ENCODE measurements at places on chromosomes 6 and 20.

- DNase-seq: no peak
Observed at GRCh38 chr6:85677234-85677956, 34.7 kb upstream of the SYNCRIP start.

DNA sequence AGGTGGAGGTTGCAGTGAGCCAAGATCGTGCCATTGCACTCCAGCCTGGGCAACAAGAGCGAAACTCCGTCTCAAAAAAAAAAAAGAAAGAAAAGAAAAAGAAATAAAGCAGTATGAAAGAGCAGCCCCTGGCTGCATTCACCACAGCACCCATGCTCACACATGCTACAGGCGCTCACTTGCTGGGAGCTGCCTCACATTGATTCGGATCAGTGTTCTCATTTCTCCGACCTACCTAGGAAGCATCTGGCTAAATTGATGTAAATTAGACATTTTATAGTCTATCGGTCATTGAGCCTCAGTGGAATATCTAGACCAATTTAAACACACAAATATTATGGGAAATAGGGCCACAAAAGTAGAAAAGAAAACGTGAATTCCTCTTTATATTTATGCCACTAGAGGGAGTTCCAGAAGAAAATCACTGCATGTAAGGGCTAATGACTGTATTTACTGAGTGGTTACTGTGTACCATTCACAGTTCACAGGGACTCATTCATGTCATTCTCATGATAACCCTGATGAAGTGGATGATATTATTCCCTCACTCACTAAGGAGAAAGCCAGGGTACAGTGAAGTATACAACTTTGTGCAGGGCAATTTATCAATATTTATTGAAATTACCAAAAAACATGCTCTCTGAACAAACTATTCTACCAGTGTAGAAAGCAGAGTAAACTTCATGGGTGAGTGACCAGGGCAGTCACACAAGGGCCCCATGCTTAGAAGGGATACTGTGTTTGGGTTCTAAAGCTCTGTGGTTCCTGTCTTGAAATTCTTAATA is 5.3 kb upstream of the MOG start:
- DNase-seq: no peak

DNA sequence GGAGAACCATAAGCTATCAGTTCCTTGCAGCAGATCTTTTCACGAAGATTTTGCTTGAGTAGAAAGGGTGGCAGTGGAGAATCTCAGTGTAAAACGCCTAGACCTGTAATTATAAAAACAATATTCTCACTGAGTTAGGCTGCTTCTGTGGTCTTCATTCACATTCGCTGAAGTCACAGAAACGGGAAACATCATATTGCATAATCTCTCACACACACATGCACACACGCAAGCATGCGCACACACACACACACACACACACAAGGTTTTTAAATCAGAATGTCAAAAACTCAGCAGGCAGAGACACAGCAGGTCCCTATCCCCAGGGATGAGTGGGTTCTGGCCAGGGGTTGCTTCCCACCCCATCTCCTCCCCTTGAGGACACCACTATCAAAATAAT is 175.5 kb downstream of the ATXN1 start:
- no peak for DNase-seq

DNA sequence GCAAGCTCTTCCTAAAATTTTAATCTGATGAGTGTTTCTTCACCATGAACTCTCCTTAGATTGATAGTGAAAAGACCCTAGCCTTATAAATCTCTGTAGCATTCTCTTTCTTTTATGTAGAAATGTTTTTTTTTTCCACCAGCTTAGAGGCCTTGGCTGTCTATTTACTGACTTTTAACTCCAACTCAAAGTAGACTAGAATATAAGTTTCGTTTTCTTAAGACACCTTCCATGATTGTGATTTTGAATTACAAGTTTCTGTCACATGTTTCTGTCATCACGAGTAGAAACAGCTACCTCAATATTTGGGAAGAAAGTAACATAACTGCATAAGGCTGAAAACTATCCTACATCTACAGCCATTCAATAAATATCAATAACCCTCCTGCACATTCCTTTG is 17.8 kb downstream of the ADGRF4 start:
- DNase-seq: no peak

DNA sequence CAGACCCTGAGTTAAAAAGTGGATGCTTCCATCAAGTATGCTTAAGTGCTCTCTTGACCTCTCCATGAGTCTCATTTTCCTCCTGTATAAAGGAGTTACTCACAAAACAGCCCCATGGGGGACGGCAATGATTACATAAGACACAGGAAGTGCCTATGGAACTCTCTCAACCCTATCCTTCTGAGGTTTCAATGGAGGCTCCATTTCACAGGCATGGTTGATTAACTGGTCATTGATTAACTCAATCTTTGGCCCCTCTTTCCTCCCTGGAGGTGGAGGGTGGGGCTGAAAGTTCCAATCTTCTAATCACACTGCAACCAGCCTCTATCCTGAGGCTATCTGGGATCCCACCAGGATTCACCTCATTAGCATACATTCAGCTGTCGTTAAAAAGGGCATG is 29.3 kb downstream of the CST8 start:
- no peak for DNase-seq

DNA sequence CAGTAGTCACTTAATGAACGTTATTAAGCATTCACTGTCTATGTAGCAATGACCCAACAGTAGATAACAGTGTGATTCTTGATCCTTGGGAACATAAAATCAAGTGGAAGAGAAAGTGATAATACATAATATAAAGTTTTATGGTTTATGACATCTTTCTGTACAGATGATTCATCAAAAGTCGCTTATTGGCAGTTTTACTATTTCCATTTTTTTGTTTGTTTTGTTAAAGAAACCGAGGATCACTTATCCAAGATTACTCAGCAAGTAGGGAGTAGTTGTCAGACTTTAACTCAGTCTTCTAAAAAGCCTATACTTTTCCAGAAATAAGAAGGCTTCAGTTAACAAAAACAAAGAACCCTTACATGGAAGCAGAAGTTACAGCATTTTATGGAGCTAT is 260.8 kb downstream of the ZFAND3 start:
- DNase-seq: no peak

- DNase-seq: no peak
Observed at GRCh38 chr6:117194271-117194670, 71.1 kb upstream of the VGLL2 start.

DNA sequence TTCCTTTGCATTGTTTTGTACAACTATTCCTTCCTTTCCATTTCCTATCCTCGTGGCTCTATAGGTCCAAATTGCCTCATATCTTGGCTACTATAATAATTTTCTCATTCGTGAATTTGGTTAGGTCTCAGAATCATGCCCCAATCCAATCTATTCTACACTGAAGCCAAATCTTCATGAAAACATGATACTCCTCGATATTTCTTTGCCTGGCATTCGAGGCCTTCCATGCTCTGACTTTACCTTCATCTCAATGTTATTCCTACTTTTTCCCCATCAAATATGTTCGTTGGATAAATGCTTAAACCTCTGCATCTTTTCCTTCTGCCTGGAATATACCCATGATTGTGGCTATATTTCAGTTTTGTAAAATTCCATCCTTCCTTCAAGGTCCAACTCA is 30.4 kb downstream of the TCF21 start:
- no peak for DNase-seq

DNA sequence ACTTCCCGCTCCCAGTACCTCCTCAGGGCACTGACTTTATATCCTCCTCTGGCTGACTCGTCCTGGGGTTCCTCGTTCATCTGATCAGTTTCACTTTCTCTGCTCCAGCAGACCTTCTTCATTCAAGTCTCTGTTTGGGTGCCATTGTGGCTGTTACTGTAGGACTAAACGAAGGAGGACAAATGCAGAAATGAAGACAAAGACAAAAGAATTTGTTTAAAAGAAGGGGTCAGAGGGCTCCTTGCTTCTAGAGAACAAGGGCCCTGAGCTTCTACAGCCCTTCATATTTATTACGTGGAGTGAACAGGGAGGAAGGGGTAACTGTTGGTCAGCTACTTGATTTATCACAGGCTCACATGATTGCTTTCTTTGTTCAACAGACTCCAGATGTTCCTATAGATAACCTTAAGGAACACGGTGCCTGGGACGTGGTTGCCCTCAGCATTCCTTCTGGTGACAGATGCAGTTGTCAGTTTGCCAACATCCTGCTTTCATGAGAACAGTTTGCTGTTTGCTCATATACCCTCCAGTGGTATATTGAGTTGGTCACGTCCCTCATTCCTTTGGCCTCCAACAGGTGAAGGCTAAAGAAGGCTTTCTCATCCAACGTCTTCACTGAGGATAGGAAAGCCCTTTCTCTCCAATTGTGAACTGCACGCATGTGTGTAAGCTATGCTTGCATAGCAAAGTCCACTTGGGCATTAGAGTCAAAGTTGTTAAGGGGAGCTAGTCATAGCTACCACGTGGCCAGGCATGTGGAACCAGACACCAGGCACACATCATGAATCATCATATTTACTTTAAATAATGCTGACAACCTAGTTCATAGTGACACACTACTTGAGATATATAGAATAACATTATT is 69.1 kb upstream of the BTN3A2 start:
- DNase-seq: no peak

DNA sequence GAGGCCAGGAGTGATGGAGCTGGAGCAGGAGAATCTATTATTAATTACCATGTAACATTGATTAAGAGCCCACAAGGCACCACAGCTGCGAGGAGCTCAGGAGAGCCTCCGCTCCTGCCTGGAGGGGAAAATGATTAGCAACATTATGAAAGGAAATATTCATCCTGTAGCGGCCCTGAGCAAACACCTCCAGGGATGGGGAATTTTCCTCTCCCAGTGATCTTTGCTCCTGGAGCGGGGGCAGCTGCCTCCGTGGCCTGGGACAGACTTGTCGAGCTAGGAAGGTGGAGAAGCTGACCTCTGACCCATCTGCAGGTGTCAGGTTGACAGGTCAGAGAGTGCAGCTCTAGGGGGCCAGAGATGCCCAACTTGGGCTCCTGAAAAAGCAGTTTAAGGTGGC is 40.1 kb upstream of the SIRPA start:
- DNase-seq: no peak

GRCh38 chr6:35751594-35751993 is 14.8 kb downstream of the ARMC12 start:
- no peak for DNase-seq

DNA sequence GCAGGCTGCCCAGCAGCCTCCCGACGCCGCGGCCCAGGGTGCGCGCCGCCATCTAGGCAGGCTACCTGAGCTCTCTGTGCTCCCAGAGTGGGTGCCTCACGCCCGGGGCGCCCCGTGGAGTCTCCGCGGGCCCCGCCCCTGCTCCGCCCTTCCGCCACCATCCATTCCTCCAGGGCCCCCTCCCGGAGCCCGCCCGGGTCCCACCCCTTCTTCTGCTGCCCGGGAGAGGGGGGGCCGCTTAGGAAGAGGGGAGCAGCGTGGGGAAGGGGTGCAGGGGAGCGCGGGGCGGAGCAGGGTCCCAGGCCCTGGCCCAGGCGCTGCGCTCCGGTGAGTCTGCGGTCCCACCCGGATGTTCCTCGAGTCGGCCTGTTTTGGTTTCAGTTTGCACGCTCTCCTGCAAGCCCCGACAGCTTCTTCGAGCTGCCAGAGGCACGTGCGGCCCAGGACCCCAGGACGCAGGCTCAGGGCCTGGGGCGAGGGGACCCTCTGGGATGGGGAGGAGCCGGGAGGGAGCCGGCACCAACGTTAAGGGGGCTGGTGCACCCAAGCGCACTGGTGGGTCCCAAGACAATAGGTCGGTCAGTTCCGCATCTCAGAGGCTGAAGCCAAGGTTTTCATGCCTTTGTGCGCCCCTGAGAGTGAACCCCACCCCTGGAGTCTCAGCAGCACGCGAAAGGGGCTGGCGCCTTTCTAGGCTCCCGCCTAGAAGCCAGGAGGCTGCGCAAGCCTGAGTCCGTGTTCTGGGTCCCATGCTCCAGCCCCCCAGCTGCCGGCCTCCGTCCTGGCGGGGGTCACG is at the start of gene ACSS1:
ACSS1 (minus strand) TSS at position 89 of the 796 bp plus-strand sequence; CDS start at position 52, 37 bp downstream.
- DNase-seq: peak; percentile 88

- no peak for DNase-seq
Observed at GRCh38 chr20:14861028-14861699, 523.8 kb upstream of the FLRT3 start.

- DNase-seq: no peak
Observed at GRCh38 chr20:57840066-57840465, 130.3 kb upstream of the PMEPA1 start.

GRCh38 chr6:167467793-167468431 is 143.0 kb downstream of the TTLL2 start:
- no peak for DNase-seq

DNA sequence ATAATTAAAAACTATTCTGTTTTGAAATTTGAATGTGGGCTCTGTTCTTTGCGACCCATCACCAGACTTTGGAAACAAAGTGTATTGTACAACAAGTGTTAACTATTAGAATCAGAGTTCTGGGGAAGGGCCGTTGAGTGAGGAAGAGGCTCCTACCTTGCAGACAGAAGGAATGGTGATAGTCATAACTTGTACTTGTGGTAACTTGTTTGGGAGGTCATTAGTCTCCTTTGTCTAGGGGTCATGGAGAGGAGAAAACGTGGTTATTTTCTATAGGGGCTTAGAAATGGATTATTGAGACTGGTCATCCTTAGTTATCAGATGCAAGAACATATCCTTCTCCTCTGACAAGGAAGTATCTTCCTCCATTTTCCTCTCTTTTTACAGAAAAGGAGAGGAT is 174.8 kb downstream of the BMP2 start:
- no peak for DNase-seq

DNA sequence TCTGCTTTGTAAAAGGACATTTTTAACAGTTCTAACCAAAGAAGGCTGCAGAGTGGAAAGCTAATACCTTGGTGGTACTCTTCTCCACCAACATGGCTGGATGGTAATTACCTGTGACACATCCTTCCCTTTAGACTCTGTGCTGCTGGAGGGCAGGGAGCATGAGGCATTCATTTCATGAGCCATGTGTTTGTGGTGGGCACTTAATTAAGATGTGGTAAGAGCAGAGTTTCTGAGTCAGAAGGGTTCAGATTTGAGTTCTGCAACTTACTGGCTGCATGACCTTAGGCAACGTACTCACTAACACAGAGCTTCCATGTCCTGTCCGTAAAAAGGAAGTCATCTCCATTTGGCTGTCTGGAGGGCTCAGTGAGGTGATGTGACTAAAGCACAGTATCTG is 9.1 kb upstream of the ZNF133 start:
- DNase-seq: no peak

- DNase-seq: no peak
Observed at GRCh38 chr6:52686878-52687699, 16.2 kb downstream of the TMEM14A start.

DNA sequence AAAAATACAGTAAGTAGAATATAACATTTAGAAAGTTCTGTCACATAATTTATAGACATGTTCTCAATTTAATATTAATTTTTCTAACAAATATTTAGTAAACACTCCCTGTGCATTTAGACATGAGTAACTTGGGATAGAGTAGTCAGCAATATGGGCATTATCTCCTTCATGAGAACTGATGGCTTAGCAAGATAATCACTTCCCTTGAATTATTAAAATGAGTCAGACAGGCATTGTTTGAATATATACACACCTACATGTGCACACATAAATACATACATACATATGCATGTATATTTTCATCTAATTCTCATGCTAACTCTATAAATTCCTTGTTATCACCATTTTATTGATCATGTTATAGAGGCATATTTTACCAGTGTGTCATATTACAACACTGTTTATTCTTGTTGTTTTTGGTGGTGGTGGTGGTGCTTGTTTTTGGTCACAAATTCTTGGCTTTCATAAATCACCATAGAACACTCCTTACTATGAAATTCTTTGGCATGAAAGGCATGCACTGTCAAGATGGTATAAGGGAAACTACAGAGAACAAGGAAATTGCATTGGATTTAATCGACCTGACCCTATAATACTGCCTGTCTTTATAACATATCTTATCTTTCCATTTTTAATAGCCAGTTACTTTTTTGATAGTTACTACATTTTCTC is 434.5 kb upstream of the MANEA start:
- DNase-seq: no peak

- peak; percentile 84 for DNase-seq
Observed at GRCh38 chr6:42898891-42899361, 16.9 kb upstream of the PTCRA start.
